ENCODE measurements at places on chromosomes 5 and 9.

GRCh38 chr5:38673671-38674071 is 117.2 kb upstream of the LIFR start:
- DNase-seq: no peak

- DNase-seq: peak; percentile 61
Observed at GRCh38 chr5:177303121-177303924, at the start of the genes PRELID1 and RAB24. Gene PRELID1 (plus strand): TSS chr5:177303799. CDS start chr5:177303986, 187 bp downstream. Gene RAB24 (minus strand): TSS chr5:177303719. CDS start chr5:177303288, 431 bp downstream.

GRCh38 chr5:147177125-147177840 is 57.5 kb upstream of the STK32A start:
- DNase-seq: no peak

GRCh38 chr9:94182532-94182931 is 76.6 kb upstream of the ZNF169 start:
- DNase-seq: no peak

DNA sequence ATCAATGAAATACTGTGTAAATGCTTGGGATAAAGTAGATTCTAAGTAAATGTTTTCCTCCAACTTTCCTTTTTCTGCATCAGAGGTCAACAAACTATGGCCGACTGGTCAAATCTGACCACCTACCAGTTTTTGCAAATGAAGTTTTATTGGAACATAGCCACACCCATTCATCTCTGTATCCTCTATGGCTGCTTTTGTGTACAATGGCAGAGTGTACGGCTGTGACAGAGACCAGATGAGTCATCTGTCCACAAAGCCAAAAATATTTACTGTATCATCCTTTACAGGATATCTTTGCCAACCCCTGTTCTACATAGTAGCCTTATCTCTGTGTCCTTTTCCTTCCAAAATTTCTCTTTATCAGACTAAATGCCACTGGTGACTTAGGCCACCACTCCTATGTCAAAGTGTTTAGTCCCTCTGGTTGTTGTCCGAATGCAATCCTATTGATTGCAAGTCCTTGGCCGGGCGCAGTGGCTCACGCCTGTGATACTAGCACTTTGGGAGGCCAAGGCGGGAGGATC is 218.4 kb upstream of the KLF4 start:
- no peak for DNase-seq

DNA sequence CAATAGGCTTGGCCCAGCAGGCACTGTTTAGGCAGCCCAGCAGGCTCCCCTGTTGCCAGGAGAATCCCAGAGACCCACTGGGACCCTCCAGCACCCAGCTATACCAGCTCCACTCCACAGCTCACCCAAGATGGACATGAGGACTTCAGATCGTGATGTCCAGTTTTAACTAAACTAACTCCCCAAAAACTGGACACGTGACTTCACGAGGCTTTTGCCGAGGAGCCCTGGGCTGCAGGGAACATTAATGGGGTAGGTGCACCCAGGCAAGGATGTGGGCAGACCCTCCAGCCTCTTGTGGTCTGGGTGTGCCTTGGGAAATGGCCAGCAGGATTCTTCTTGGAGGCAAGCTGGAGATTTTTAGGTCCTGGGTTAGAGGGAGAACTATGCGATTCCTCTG is 8.9 kb upstream of the NKD2 start:
- DNase-seq: no peak

- no peak for DNase-seq
Observed at GRCh38 chr5:156529892-156530291, 202.9 kb downstream of the SGCD start.

GRCh38 chr9:18092138-18092537 is 381.8 kb upstream of the ADAMTSL1 start:
- no peak for DNase-seq

DNA sequence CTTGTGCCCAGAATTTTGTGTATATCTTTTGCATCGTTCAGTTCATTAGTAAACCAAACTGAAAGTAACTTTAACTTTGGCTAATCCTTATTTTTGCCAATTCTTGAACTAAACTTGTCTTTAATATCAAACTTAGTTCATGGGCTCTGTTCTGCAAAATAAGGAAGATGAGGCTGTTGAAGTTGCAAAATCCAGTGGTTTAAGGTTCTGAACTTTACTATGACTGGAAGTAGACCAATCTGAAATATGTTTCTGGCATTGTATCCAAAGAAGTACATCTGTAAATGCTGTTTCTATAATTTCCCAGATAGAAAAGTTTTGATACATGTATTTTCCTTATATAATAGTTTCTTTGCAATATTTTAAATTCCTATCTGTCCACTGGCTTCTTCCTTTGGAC is 238.1 kb downstream of the CETN3 start:
- no peak for DNase-seq

GRCh38 chr5:111782216-111782615 is 25.2 kb upstream of the NREP start:
- DNase-seq: no peak

- no peak for DNase-seq
Observed at GRCh38 chr9:122370303-122370702, 521 bp upstream of the PTGS1 start.

DNA sequence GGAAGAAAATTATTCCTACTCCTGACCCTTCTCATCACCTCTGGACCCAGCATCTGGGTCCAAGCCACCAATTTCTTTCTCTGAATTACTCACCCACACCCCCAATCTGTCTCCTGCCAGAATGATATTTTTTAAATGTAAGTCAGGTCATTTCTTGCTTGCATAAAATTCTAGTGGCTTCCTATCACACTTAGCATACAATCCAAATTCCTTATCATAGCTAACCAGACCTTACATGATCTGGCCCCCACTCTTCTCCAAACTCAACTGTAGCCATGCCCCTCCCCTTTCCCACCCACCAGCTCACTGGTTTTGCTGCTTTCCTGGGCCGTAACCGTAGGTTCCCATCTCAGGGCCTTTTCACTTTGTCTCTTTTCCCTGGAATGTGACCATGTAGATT is 15.2 kb downstream of the HTR4 start:
- no peak for DNase-seq

DNA sequence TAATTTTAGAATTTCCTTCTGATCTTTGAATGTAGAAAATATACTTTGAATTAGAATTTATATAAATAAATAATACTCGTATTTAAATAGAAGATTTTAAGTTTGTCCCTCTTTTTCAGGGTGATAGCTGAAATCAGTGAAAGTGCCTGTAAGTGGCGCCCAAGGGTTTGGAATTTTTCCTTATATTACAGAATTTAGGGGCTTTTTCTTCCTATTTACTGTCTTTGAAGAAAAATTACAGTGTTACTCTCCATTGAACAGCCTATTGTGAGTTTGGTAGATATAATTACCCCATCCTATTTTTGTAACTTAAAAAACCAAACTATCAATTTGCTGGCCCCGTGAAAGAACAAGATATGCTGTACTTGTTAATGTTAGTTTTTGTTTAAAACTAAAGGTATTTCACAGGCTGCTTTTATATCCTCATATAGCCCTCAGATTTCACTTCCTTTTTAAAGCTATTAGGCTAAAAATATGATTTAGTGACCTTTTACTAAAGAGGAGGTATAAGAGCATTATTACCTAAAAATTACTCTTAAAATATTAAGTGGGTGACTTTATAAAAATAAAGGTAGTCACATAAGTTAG is 3.2 kb downstream of the MAP3K1 start:
- no peak for DNase-seq

- no peak for DNase-seq
Observed at GRCh38 chr9:111023128-111023527, 15.1 kb downstream of the LPAR1 start.

DNA sequence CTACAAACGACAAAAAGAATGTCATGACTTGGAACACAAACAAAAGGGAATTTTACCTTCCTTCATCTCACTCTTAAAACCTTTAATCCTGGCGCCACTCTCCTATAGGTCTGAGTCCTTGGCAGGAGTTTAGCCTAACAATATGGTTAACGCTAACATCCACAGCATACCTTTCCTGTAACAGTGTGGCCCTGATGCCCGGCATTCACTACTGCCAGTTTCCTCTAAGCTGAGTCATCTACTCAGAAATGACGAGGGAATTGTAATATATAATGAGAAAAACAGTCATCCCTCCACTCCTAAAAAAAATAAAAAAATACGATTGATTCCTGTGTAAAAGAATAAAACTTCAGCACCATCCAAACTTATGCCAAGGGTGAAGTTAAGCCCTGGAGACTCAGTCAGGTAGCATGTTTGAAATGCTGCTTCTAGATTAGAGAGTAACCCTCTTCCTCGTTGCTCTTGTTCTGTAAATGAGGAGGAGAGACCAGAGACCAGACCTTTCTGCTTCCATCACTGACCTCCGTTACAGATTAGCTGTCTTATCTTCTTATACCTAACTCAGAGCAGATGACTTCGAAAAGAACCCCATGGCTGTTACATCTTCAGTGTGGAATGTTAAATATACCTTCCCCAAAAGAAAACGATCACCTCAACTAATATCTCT is 37.4 kb downstream of the CCDC125 start:
- no peak for DNase-seq

DNA sequence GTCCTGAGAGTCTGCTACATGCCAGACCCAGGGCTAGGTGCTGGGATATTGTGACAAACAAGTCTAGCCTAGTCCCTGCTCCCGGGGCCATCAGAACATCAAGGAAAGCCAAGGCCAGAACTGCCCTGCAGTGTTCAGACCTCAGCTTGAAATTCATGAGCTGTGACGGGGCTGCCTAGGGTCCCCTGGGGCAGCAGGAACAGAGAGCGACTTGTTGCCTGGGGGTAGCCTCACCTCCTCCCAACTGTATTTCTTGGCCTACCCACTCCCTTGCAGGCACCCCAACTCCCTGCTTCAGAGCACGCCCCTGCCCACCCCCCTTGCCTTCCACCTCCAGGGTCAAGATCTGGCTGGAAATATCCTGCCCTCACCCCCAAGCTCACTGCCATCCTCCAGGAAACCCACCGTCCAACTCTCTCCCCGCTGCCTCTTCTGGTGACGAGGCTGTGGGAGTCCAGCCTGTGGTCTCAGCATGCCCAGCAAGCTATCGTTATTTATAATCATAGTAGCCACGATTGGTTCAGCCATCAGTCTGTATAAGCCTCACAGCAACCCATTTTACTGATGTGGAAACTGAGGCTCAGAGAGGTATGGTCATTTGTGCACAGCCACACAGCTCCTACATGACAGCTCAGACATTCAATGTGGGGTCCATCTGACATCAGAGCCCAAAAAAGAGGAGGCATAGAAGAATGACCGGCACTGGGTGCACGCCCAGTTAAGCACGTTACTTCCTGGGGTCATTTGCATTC is 10.7 kb downstream of the DNM1 start:
- no peak for DNase-seq

GRCh38 chr5:158470764-158471534 is 612.0 kb upstream of the CLINT1 start:
- no peak for DNase-seq

- no peak for DNase-seq
Observed at GRCh38 chr5:60563696-60564324, 136.2 kb downstream of the DEPDC1B start.

- DNase-seq: no peak
Observed at GRCh38 chr5:883475-884181, 9.0 kb downstream of the BRD9 start.

Data from C1 segment of cervical spinal cord (tissue), 14 donors.